Keratinocyte (primary cell): ENCODE measurements at places on chromosomes 2 and 18.

DNA sequence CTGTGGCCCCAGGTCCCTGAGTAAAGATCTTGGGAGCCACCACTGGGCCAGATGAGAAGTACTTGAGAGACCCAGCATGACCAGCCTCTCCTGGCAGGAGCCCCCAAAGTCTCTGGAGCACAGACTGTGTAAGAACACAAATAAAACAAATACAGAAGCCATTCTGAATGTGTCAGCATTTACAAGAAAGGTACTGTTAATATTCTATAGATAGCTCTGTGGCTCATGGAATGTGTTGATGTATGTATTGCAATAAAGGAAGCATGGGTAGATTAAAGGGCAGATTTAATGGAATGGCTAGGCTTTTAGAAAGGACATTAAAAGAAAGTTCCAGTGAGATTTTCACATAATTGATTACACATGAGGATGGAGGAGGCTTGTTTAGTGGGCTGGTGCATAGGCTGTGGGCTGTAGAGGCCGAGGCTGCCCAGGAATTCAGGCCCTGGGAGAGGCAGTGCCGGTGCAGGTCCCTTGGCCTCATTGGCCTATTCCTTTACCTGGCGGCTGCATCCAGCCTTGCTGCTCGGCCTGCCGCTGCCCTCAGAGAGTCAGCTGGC, 127.7 kb upstream of the DLX2 start:
- no peak for DNase-seq

- no peak for DNase-seq
These were observed 42.6 kb upstream of the MAP4K3 start for GRCh38 chr2:39479696-39480095.

DNA sequence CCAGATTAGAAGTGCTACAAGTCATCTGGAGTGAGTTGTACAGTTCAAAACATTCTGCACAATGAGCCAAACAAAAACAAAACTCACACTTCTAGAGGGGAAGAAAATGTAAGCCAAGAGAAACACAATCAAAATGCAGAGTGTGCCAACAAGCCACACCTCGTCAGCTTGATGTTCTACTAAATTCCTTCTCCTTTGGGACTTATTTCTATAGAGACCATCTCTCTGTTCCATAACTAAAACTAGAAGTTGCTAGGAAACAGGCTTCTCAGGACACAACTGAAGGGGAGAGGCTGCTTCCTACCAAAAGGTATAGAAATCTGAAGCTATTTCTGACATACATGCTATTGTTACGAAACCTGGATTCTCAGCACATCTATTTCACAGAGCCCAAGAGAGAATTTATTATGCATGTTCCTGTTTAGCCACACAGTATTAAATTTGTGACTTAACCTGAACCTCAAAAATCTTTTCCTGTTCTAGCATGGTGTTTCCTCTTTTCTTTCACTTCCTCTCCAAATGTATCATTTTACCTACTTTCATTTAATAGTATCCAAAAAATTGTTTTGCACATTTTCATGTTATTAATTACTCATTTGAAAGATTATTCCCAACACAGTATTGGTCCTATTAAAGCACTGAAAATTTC, 211.4 kb upstream of the CCDC150 start:
- no peak for DNase-seq

- DNase-seq, result no peak
These were observed 170.5 kb downstream of the PHLPP1 start for GRCh38 chr18:62885804-62886203.

- no peak for DNase-seq
These were observed 78.9 kb downstream of the EHD3 start for GRCh38 chr2:31312898-31313297.

GRCh38 chr18:58671632-58672564, 633 bp downstream of the MALT1 start:
- no peak for DNase-seq

GRCh38 chr2:217918308-217919024, 84.3 kb downstream of the TNS1 start:
- DNase-seq, result no peak

- DNase-seq, result no peak
These were observed 422.8 kb downstream of the SETBP1 start for GRCh38 chr18:45103319-45104048.

DNA sequence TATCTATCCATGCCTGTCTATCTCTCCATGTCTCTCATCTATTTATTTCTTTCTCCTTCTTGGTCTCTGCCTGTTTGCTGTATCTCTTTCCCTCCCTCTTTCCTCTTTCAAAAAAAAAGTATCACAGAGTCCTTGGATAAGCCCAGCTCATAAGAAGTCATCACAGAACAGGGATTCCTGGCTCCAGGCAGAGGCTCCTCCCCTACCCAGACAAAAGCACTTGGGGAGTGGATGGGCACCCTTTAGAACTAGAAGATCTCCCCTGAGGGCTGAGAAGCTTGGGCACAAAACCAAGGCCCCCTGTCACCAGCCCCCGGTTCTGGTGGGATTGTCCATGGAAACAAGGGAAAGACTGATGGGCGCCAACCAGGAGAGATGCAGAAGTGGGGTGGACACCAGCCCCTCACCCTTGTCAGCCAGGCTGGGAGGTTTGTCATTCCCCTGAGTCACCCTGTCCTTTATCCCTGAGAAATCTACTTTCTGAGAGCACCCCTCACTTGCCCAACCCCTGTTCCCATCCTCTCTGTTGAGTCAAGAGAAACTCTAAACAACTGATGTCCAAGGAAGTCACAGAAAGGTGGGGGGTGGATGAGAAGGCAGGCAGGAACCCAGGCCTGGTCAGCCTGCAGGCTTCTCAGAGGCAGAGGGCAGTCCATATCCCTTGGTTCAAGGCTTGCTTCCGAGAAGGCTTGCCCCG, 127.1 kb downstream of the TNS1 start:
- no peak for DNase-seq

DNA sequence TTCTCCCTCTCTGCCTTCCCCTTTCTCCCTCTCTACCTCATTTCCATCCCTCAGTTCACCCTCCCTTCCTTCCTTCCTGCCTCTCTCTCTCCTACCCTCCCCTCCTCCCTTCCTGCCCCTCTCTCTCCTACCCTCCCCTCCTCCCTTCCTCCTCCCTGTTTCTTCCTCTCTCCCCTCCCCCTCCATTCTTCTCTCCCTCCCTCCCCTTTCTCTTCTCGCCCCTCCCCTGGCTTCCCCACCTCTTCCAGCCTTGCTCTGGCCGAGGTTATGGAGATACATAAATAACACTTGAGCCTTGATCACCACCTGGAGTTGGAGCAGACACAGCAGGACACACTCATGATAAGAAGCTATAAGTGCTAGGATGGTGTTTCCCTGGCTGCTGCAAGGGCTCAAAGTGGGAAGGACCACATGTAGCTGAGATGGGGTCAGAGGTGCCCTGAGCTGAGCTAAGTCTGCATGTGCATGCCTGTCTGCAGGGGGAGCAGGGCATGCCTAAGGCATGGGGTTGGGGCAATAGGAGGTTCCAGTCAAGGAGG, 326.1 kb upstream of the HS6ST1 start:
- DNase-seq, result no peak

DNA sequence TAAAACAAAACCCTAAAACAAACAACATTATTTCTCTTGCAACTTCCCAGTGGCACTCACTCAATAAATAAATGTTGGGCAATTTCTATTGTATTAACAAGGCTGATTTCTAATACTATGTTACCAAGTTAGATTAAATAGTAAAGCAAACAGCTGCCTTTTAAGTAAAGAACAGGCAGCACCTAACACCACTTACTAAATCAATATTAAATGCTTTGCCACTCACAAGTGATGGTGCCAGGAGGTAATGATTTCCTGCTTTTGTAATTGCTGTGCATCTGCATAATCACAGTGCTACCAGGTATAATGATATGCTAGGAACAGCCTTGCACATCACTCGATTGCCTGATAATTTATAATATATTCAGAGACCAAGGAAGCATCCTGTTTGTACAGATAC, 276.5 kb downstream of the NBAS start:
- no peak for DNase-seq

- no peak for DNase-seq
These were observed 39.0 kb downstream of the SLC40A1 start for GRCh38 chr2:189541591-189541990.

DNA sequence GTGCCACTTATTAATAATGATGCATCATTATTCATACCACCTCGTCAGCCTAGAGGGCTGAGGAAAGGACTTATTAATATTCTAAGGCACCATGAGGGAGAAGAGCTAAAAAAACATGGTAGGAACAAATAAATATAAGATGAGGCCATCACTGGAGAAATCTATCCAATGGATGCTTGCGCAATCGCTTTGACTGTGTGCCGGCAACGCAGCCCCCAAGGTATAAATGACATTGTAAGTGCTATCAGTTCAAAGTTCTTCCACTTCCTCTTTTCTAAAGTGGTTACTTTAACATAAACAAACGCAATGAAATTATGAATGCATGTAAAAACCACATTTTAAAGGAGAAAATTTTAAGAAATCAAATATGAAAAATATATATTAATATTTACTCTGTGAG, 164.6 kb downstream of the EIPR1 start:
- DNase-seq, result no peak

DNA sequence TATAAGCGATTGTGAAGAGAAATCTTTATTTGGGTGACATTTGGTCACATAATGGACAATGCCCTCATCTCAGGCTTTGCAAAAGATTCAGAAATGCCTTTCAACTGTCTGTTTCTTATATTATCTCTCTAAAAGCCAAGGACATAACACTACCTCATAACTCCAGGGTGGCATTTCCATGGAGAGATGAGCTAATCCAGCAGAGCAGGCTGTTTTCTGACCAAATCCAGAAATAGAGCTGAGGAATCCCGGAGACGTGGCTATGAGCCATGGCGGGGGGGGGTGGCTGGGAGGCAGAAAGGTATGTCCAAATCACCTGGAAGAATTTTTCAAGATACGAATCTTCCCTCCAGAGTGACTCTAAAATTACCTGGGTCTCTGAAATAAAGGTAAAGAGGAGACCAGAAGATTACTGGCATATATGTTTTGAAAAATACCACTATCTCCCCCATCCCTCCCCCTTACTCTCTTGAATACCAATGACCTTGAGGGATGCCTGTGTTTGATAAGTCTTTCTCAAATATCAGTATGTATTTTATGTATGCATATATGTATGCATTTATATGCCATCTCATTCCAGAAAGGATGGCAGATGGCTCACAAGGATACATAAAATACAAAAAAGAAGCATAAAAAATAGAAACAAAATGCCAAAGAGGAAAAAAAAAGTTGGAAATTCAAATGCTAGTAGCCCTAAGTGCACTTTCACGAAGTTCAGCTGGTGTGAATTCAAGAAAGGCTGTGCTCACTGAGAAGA, 296.0 kb upstream of the MGAT5 start:
- DNase-seq, result no peak

DNA sequence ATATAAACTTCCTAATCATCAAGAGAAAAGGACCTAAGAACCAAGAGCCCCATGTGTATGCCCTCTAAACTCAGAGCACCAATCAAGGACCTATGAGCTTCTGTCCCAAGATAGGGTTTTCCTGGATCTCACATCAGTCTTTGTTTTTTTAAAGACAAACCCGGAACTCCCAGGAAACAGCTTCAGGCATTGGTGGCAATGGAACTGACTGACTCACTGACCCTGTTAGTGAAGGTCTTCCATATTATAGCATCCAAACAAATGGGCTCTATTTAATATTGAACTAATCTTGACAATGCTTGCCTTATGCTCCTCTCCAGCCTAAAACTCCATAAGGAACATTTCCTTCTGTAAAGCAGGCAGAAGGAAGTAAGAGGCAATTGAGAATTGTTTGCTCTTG, 63.5 kb upstream of the RPE start:
- DNase-seq, result no peak

- no peak for DNase-seq
These were observed 49.3 kb downstream of the SLC39A10 start for GRCh38 chr2:195706161-195706900.

- DNase-seq, result no peak
These were observed 157.9 kb downstream of the PXDN start for GRCh38 chr2:1586251-1586922.

DNA sequence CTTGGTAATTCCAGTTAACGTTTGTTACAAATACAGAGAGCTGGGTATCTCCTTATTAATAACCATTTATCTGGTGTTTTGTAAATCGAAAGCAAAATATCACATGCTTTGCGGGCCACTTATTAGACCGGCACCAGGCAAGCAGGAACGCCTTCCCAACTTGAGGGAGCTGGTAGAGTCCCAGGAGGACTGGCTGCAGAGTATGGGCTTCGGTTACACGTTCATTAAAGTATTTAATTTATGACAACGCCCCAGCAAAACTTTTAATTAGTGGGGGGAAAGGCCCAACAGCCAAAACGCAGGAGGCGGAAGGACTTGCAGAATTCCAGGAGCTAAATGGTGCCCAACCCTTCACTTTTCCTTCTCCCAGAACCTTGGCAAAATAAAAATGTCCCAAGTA, 3.7 kb downstream of the SMAD7 start:
- DNase-seq, result no peak

DNA sequence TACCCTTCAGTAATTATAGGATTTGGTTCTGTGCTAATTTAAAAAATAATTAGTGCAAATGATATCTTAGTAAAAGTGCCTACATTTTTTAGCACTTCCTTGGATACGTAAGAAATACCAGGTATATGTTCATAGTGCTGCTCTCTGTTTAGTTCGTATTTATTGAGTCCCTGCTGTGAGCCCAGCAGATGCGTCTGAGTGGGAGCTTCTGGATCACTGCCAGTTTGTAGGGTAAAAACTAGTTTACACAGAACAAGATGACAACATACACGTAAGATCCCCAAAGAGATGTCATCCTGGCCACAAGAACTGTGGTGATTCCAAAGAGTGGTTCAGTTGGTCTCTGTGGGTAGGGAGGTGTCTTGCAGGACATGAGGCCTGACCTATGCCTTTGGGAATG, 103.2 kb downstream of the CTIF start:
- no peak for DNase-seq

- no peak for DNase-seq
These were observed 1.4 kb downstream of the GCFC2 start for GRCh38 chr2:75709297-75709696.

DNA sequence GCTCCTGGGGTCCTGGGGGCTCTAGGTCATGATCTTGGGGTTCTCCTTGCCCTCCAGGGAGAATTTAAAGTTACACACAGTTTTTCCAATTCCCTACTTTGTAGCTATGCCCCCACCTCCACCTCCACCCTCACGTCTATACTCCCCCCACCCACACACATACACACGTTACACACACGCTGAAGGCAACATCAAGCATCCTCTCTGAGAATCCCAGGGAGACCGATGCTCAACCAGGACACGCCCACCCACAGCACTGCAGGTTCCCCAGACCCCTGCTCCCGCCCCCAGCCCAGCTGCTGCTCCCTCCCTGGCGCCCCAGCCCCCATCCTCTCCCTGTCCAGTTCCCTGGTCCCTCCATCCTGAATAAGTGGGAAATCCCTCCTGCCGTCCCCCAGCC, 6.4 kb upstream of the TNS1 start:
- DNase-seq, result no peak

GRCh38 chr2:235990344-235990743, 177.8 kb downstream of the GBX2 start:
- no peak for DNase-seq

DNA sequence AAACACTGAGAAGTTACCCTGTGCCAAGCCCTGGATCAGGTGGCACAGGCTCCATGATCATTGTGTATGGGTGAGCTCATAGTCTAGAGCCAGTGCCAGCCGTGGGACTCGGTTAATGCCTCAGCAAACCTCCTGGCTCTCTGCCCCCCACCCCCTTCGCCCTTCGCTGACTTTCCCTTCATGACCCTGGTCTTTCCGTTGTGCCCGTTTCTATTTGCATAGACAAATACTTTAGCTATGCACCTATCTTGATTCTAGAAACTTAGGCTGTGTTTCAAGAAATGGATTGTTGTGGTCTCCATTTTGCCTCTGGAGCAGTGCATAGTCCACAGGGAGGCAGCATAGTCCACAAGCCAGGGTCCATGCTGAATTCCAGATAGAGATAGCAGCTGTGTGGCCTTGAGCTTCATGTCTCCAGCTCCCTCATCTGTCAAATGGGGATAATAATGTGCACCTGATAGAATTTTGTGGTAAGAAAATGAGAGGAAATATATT, 44.8 kb upstream of the KDM3A start:
- no peak for DNase-seq
